Muscle of leg (tissue), 16 donors: ENCODE measurements at places on chromosomes 4 and X. TPM values are rescaled to one million over a fixed set of nuclear protein-coding genes. Genes with fewer than 3 reads are reported as not detected.

Gene SLC25A53
- total RNA-seq: 8.8 TPM

Gene SSX4
- not detected for total RNA-seq

DNA sequence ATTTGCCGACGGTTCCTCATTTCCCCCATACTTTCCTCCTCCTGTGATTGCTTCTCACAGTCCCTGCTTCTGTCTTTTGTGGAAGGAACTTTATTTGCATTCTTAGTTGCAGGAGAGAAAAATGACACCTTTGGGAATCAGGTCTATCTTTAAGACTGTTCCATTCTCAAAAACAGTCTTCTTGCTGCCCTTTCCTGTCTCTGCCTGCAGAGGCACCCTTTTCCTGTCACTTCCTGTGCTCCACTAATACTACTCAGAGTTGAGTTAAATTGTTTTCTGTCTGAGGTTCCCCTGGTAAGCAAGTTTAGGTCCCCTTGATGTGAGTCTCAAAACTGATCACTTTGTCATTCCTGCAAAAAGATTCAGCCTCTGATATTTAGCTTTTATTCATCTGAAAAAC lies 208.8 kb upstream of the CLNK start:
- H3K4me3 ChIP-seq: no peak overlapping the region
- no peaks in the 10 kb centered on the region for H3K27me3 ChIP-seq
- H3K27ac ChIP-seq: no peak overlapping the region
- DNase-seq: no peak
- no peaks in the 10 kb centered on the region for H3K4me1 ChIP-seq

DNA sequence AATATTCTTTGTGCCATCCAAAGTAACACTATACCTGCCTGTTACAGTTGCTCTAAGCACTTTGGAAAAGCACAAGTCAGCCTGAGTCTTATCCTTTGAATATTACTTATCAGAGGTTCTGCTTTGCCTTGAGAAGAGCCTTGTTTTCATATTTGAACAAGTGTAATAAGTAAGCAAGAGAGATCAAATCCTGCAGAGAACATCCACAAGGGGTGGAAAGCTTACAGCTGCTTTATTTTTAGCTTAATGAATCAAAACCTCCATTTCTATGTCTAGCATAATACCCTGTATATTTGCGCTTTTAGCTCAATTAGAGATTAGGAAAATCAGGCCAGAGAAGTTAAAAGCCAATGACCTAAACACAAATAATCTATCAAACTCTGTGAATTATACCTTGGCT lies 139.8 kb downstream of the CDS1 start:
- peaks cover 21% of the 10 kb centered on the region for H3K36me3 ChIP-seq
- H3K4me1 ChIP-seq: no peaks in the 10 kb centered on the region
- DNase-seq: no peak
- no peaks in the 10 kb centered on the region for H3K27me3 ChIP-seq
- no peak overlapping the region for H3K27ac ChIP-seq
- H3K4me3 ChIP-seq: no peak overlapping the region

DNA sequence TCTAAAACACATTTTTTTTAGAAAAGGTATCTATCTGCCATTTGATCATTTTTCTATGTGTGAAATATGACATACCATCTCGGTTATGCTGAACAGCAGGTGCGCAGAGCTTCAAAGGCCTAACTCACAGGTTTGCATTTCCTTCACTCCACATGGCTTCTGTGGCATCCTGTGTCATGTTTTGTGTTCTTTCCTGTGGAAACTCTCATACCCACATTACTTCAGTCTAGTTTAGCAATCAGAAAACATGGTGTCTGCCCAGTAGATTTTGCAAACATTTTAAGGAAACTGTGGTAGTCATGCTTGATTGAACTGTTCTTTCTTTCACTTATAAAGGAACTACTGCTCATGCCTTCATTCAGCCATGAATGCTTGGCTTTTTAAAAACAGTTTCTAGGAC lies 11.3 kb upstream of the ARAP2 start:
- no peak overlapping the region for H3K27ac ChIP-seq
- peak; percentile 30 for DNase-seq
- H3K27me3 ChIP-seq: no peaks in the 10 kb centered on the region
- H3K36me3 ChIP-seq: no peaks in the 10 kb centered on the region
- no peak overlapping the region for H3K4me3 ChIP-seq
- no peaks in the 10 kb centered on the region for H3K4me1 ChIP-seq

- no peaks in the 10 kb centered on the region for H3K36me3 ChIP-seq
- no peak overlapping the region for H3K4me3 ChIP-seq
- H3K27ac ChIP-seq: no peak overlapping the region
- H3K27me3 ChIP-seq: peaks cover 15% of the 10 kb centered on the region
- DNase-seq: no peak
Observed at GRCh38 chr4:6445403-6446129, 26.8 kb downstream of the PPP2R2C start.

DNA sequence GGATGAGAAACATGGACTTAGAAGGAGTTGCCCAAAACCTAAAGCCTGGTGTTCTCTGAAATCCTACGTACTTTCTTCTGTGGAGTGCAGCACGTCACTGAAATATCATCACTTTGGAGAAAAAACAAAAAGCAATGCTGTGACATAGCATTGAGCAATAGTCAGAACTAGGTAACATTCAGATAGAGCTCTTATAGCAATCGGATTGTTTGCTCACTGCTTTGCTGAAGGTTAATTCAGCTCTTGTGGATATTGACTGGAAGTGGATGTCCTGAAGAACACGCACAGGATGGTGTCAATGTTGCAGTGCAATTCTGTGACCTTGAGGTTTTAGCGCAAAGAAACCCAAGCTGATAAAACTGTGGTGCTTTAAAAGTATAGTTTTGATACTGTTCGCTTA lies 114.2 kb upstream of the GRXCR1 start:
- no peaks in the 10 kb centered on the region for H3K4me1 ChIP-seq
- no peak overlapping the region for H3K4me3 ChIP-seq
- H3K36me3 ChIP-seq: no peaks in the 10 kb centered on the region
